HuH-7.5 (cell line): ENCODE measurements at places on chromosomes 1 and 21.

- no peak for DNase-seq
Measured at GRCh38 chr1:93678946-93679480, 2.6 kb downstream of the BCAR3 start.

DNA sequence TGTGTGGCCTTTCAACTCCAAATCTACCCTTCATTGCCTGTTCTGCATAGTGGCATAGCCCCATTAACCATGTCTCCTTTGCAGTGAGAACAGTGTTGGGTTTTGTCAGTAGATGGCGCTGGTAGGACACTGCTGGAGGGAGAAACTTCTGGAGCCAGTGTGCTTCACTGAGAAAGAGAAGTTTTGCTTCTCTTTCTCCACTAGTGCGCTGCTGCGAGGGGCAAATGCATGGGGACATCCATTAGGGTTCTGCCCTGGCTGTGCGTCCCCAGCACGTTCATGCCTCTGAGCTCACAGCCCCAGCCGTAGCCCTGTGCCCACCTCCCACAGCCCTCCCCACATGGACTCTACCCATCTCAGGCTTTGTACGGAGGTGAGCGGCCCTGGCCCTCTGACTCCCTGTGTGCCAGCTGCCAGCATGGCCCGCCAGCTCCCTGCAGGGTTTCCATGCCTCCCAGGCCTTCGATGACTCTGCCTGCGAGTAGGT lies 53.1 kb downstream of the RIMS3 start:
- DNase-seq = peak; percentile 48

DNA sequence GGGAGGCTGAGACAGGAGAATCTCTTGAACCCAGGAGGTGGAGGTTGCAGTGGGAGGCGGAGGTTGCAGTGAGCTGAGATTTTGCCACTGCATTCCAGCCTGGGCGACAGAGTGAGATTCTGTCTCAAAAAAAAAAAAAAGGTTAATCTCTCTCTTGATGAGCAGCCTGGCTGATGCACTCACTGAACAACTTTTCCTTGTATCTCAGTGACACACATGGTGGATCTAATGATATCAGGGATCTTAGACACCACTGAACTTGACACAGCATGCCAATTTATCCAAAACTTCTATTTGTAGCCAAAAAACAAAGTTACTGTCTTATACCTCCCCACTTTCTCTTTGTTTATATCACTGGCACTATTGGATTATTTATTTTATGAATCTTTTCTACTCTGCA lies 16.2 kb downstream of the RHBDL2 start:
- DNase-seq = no peak

GRCh38 chr1:2411801-2412394 lies 466 bp downstream of the PEX10 start:
- peak; percentile 75 for DNase-seq

- no peak for DNase-seq
Measured at GRCh38 chr1:56917356-56917755, 48.5 kb downstream of the C8B start.

DNA sequence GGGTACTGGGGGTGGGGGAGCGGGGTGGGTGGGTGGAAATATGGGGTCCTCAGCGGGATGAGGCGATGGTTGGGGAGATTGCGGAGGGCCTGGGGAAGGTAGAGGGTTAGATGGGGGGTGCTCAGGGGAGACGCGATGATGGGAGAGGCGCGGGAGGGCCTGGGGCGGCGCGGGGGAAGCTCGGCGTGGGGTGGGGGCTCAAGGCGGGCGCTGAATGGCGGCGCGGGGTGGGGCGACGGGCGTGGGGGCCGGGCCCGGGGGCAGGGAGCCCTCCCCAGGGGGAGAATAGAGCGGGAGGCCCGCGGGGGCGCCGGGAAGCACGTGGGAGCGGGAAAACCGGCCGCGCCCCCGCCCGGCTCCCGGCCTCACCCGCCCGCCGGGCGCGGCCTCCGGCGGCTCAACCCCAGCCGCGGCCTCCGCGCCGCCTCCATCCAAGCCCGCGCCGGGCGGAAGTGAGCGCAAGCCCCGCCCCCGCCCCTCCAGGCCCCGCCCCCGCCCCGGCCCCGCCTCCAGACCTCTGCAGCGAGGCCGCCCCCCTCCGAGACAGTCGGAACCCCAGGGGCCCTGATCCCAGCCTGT lies at the start of gene FAAP20:
Gene FAAP20, minus strand, starts transcription at position 454 of the 579 bp plus-strand sequence. Its CDS starts 23 bp downstream, at position 431.
- peak; percentile 77 for DNase-seq

- DNase-seq = no peak
Measured at GRCh38 chr1:18723206-18723605, 92.6 kb downstream of the PAX7 start.

DNA sequence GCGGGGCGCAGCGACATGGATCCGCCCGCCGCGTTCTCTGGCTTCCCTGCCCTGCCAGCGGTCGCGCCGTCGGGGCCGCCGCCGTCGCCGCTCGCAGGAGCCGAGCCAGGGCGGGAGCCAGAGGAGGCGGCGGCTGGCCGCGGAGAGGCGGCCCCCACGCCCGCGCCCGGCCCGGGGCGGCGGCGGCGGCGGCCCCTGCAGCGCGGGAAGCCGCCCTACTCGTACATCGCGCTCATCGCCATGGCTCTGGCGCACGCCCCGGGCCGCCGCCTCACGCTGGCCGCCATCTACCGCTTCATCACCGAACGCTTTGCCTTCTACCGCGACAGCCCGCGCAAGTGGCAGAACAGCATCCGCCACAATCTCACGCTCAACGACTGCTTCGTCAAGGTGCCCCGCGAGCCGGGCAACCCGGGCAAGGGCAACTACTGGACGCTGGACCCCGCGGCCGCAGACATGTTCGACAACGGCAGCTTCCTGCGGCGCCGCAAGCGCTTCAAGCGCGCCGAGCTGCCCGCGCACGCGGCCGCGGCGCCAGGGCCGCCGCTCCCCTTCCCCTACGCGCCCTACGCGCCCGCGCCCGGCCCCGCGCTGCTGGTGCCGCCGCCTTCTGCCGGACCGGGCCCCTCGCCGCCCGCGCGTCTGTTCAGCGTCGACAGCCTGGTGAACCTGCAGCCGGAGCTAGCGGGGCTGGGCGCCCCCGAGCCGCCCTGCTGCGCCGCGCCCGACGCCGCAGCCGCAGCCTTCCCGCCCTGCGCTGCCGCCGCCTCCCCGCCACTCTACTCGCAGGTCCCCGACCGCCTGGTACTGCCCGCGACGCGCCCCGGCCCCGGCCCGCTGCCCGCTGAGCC lies 459 bp downstream of the FOXE3 start:
- DNase-seq = peak; percentile 46

DNA sequence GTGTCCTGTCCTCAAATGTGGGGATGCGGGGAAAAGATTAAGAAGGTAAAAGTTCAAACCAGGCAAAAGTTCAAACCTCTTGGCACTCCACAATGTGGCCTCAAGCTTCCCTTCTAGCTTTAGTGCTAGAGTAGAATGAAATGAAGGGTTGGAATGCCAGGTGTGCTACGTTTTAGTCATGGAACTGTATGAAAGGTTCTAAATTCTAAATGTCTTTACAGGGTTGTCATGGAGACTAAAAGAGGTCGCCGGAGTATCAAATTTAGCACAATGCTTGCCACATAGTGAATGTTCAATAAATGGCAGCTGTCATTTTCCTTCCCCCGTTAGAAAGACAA lies 57.2 kb upstream of the LRRC8D start:
- no peak for DNase-seq

- no peak for DNase-seq
Measured at GRCh38 chr1:157301477-157302198, 163.4 kb upstream of the ETV3 start.

DNA sequence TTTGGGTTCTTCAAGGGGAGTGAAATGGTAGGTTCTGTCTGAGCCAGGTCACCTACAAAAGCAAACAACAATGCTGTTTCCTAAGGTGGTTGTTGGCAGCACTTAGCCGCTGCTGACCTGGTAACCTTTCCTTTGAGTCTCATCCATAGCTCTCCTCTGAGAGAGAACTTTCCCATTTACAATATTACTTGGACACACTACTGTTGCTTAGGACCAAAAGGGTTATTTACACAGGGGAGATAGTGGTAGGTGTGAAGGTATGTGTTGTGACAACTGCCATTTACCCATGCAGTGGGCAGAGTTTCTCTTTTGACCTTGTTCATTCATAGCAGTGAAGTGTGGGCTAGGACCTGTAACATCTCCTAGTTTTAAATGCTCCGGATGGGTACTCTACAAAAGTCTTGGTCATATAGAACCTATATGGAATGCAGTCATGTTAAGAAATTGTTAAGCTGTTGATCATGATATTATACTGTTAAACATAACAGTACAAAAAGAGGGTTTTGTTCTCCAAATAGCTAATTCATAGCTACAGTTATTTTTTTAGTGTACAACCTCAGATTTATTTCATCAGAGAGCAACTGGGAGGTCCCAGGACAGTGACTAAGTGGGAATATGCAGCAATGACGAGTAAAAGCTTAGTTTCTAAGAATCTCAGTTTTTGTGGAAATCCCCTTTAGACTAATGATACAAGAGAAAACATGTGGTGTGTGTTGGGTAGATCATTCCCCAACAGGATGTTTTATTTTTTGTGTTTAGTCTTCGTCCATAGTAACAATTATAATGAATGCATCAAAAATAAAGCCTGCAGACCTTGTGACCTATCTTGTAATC lies 219.7 kb downstream of the NFIA start:
- no peak for DNase-seq
